ENCODE measurements at places on chromosomes 11 and 22.

DNA sequence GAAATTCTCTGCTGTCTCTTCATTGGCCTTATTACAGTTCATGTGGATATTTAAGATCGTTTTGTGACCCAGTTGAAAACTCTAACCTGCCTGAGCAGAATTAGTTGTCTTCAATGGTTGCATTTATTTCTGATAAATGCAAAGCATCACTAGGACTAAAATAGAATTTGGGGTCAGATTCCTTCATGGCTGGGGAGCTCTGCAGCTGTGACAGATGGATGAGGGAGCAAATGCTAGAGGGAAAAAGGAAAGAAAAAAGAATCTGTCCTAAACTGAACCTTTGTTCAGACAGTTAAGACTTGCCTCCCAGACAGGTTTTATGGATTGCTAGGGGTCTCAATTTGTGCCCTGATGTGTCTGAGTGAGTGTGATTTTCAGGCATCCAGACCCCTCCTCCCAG lies 113.0 kb downstream of the SYT9 start:
- DNase-seq = no peak

GRCh38 chr11:70066628-70067027 lies 11.5 kb upstream of the ANO1 start:
- no peak for DNase-seq

DNA sequence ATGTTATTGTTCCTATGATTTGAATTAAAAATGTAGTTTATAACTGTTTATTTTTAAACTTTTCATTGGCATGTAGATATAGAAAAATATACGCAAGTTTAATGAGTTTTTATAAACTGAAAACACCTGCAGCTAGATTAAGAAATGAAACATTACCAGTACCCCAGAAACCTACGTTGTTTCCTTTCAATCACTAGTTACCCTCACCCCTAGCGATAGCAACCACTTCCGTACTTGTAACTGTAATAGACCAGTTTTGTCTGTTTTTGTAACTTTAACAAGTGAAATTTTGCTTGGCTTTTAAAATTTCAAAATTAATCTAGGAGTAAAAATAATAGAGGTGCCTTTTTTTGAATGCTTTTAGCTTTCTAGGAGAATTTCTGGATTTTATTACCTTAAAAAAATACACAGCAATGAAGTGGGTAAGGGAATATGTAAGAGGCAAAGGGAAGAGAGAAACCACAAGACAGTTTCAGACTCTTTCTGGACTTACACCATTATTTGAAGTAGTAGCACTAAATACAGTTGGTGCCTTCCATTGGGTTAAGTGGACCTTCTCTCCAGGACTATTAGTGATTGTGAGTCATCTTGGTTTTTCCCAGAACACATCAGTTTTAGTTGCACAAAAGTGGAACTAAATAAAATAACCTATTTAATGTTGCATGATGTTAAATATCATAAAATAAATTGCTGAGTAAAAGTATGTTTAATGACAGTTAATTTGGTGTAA lies 18.7 kb upstream of the NAT10 start:
- DNase-seq = no peak

- DNase-seq = no peak
Observed at GRCh38 chr11:44140372-44140771, 44.9 kb downstream of the EXT2 start.

DNA sequence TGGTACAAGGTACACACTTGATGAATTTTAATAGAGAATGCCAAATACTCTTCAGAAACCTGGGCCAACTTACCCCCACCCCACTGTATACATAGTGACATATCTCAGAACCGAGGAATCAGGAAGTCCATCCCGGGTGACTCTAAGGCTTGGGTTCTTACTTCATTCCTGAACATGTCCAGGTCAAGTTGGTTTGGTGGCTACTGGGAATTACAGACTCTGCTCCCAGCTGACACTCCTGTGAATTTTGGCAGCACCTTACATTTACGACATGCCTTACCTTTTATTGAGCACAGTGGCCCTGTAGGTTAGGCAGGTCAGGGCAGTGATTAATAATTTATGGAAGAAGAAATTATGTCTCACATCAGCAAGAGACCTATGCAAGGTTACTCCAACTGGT lies 70.1 kb upstream of the LDLRAD3 start:
- DNase-seq = no peak

- no peak for DNase-seq
Observed at GRCh38 chr11:94546886-94547285, 3.2 kb downstream of the FUT4 start.

Measured in GM03348 (cell line).